ENCODE measurements at places on chromosomes 3 and 15. TPM values are rescaled to one million over a fixed set of nuclear protein-coding genes. Genes with fewer than 3 reads are reported as not detected.

- no peak for ATAC-seq
Measured at GRCh38 chr3:181771120-181771519, 59.4 kb downstream of the SOX2 start.

DNA sequence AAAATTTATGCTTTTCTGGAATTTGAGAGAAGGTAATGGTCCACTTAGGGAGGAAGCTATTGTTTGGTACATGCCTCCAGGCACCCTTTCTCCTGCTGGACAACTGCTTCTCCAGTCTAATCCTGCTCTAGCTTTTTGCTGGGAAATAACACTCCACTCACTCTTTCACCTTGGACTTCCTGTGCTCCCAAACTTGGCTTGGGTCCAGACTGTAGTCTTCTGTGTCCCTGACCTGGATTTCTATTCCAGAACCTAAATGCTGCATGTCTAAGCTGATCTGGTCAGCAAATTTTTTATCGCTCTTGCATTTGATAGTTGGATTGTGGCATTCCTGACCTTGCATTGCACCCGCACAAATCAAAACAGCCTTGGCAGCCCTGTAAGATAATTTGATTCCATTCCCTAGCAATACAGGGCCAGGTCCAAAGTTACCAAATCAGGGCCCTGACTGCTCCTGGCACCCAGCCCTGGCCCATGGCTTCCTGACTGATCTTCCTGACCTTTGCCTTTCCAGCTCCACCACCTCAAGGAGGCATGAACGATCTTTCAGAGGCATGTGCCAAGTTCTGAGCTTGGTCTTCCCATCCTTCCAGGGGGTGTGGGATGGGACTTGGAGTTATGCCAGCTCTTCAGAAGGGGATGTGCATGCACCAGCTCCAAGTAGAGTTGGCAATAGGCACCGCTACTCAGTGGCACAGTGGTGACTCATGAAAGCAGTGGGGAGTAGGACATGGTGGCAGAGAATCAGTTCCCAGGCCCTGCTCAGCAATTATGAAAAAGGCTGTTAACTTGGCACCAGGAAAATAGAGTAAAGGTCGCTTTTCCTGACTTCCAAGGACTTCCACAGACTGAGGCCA is 43.9 kb upstream of the GOLGA8J start:
- ATAC-seq: no peak

The RTP1 gene
- total RNA-seq: not detected

The PLXND1 gene
- 7.4 TPM for total RNA-seq

DNA sequence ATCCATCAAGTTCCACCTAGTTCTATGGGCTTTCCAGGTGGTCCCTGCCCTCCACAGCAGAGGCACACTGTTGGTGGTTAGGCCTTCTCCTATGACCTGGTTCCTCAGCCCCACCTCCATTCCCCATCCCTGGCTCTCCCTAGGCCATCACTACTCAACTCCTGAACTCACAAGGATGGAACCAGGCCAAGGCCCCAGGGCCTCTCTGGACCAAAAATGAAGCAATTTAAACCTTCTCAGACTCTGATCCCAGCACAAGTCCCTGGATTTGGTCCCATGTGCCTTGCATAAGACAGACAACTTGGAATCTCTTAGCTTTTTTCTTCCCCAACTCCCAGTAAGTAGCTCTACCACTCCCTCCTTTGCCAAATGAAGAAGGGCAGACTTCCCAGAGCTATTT is 14.4 kb upstream of the ACAN start:
- ATAC-seq: no peak

- no peak for ATAC-seq
Measured at GRCh38 chr15:80002267-80002666, 31.3 kb upstream of the BCL2A1 start.

- no peak for ATAC-seq
Measured at GRCh38 chr3:161576311-161576710, 79.7 kb downstream of the OTOL1 start.

DNA sequence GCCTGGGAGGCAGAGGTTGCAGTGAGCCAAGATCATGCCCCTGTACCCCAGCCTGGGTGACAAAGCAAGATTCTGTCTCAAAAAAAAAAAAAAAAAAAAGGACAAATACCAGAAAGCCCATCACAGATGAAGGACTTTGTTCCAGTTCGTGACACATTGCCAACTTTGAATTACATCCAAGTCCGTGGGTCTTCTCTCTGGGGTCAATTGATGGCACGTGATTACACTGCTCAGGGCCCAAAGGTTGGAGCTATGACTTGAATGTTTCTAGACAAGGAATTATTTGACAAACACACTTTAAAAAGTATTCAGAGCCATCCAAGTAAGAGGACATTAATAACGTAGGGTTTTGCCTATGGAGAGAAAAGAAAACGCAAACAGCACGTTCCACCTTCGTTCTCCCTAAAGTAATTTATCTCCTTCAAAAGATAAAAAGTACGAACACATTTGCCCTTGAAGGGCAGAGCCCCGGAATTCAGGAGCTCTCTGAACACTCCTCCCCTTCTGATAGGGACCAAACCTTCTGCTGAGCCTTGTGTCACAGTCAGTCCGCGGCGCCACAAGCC is 31.3 kb upstream of the ST3GAL6 start:
- ATAC-seq: peak; percentile 34

The ARRDC4 gene
- 0.39 TPM for total RNA-seq

- peak; percentile 71 for ATAC-seq
Measured at GRCh38 chr3:58116161-58116955, 94.4 kb downstream of the DNASE1L3 start.

- ATAC-seq: no peak
Measured at GRCh38 chr3:138314751-138315150, 14.9 kb downstream of the NME9 start.

The MAP4 gene
- total RNA-seq: 130 TPM

The AQP9 gene
- not detected for total RNA-seq

The ELL3 gene
- 1.4 TPM for total RNA-seq

DNA sequence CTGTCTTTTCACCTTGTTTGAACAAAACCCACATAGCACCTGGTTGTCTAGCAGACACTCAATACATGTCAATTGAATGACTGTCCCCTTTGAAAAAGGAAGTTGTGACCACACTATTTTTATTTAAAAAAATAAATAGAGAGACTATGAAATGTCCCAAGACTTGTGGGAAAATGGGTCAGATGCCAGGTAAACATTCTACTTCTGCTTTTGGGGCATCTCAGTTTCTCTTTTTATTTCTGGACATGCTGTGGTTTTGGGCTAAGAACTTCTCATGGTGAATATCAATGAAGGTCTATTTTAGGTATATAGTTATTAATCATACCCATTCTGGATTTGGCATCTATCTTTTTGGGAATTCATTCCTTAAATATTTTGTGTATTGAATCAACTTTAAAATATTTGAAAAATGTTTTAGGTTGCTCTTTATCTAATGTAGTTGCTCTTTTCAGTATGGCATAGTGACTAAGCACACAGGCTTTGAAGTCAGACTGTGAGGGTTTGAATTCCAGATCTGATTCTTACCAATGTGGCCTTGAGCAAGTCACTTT is 4.4 kb downstream of the TMEM45A start:
- ATAC-seq: no peak

The CPEB1 gene
- total RNA-seq: not detected

The CPA3 gene
- not detected for total RNA-seq

The TPRG1 gene
- total RNA-seq: 14.7 TPM

DNA sequence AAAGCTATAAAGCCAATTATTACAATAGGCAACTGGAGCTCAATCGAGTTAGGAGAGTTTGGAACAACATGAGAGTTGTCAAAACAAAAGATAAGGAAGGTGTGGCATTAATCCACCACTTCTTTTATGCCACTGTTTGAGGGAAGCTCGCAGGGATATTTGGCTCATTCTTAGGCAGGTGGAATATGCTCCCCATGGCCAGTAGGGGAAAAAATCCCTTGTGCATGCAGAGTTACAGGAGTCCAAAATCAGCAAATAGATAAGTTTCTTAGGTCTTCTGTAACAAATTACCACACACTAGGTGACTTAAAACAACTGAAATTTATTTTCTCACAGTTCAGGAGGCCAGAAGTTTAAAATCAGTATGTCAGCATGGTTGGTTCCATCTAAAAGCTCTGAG is 135.4 kb upstream of the SYNPR start:
- ATAC-seq: no peak

- peak; percentile 27 for ATAC-seq
Measured at GRCh38 chr15:92005154-92005553, 151.6 kb downstream of the SLCO3A1 start.

DNA sequence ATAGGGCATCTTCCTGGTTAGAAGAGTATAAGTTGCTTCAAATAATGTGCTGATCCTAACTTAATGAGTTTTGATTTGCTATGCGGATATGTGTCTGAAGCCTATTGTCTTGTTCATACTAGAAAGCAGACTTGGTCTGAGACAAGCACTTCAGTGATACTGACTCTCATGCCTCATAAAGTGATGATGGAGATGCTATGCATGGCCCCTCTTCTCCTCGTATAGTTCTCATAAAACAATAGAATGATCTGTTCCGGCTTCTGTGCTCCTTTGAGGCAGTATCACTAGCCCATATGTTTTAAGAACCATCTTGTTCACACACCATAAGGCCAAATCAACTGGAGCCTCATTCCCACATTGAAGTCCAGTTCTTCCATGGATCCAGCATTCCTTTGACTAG is 222.1 kb downstream of the LRTM1 start:
- ATAC-seq: no peak

- no peak for ATAC-seq
Measured at GRCh38 chr3:49609815-49610214, 55.5 kb downstream of the BSN start.

DNA sequence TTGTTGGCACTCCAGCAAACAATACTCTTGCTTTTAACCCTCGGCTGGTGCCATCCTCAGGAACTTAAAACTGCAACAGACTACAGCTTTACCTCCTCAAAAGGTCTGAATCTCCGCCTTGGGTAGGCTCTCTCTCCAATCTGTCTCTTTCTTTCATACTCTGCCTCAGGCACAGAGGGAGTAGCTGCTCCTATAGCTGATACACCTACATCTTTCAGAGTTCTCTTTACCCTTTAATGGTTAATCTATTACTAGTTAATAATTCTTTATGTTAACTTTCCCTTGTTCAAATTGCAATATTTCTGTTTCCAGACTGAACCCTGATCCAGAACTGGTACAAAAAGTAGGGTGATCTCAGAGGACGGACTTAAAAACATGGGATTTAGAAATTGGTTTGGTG is 66.2 kb downstream of the MAP4 start:
- ATAC-seq: no peak

GRCh38 chr15:92645051-92645631 is 10.4 kb downstream of the FAM174B start:
- ATAC-seq: no peak

The THRB gene
- total RNA-seq: not detected

The AP3B2 gene
- 0.41 TPM for total RNA-seq

DNA sequence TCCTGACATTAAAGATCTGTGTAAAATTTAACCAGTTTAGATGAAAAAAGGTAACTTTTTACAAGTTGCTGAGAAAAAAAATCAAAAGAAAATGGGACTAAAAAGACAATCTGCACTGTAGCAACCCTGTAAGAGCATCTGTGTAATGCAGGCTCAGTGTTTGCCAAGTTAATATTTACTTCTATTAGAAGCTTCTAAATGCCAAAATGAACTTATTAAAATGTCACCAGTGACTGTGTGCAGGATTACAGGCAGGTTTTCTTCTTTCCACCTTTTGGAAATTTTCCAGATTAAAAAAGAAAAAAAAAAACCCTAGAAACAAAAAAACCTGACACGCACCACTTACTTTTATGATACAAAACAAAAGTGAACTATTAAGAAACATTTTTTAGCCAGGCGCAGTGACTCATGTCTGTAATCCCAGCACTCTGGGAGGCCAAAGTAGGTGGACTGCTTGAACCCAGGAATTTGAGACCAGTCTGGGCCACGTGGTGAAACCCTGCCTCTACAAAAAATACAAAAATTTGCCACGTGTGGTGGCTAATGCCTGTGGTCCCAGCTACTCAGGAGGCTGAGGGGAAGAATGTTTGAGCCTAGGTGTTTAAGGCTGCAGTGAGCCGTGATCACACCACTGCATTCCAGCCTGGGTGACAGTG is 87.2 kb downstream of the TJP1 start:
- no peak for ATAC-seq

GRCh38 chr3:126284258-126284904 is 72.8 kb downstream of the KLF15 start:
- peak; percentile 80 for ATAC-seq

DNA sequence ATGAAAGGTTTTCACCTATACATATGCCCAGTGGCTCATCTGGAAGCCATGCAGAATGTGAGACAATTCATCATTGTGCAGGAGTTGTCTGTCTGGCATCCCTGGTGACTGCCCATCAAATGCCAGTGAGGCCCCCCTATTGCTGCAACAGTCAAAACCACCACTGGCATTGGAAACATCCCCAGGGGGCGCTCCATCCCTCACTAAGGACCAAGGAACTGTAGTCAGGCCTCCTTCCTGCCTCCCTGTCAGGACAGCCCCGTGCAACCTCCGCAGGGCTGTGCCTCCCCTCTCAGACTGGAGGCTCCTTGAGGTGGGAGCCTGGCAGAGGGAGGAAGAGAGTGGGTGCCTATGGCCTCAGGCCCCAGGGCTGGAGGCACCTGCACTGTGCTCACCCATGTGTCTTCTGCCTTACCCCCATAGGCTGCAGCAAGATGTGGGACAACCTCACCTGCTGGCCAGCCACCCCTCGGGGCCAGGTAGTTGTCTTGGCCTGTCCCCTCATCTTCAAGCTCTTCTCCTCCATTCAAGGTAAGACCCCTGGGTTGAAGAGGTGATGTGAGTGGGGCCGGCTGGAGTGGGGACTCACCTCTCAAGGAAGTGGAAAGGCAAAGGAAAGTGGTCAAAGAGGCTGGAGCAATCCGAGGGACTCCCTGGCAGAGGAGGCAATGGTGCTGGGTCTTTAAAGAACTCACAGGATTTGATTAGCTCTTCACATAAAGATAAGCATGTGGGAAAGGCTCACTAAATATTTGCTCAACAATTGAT is 16.5 kb downstream of the VIPR1 start:
- no peak for ATAC-seq

GRCh38 chr15:77742570-77742969 is 109.9 kb upstream of the LINGO1 start:
- ATAC-seq: no peak

The SAMD7 gene
- total RNA-seq: not detected

DNA sequence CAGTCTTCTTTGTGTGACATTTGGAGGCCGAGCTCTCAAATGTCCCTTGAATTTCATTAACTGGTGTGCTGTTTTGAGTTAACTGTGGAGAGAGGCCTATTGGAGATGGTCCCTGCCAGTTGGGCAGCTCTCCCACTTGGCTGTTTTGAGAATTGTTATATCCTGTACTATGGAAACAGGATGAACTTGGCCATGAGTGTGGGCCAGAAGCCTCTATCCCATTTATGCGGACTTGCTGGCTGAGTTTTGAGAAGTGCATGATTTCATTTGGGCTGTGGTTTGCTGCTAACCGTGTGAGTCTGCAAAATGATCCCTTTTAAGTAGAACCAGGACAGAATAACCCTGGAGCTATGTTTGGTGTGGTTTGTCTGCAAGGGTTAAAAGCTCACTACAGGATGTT is 366.0 kb downstream of the PTPRG start:
- ATAC-seq: no peak

DNA sequence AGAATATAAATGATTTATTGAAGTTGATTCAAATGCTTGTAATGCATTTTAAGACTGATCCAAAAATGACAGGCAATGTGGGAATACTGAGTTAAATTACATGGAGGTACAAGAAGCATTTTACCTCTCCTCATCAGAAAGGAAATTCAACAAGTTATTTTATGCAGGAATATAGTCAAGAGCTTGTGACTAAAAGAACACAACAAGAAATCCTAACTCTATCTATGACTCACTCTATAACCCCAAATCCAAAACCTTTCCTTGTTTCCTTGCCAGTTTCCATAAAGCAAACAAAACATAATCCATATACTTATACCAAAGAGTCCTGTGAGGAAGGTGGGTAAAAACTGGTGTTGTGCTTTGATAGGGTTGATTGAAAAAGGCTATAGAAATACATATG is 30.8 kb downstream of the SIN3A start:
- ATAC-seq: no peak
